ENCODE measurements at places on chromosomes 1 and 21.

- no peak for DNase-seq
Measured at GRCh38 chr1:228151180-228151925, 1.6 kb downstream of the GJC2 start.

- no peak for DNase-seq
Measured at GRCh38 chr1:116481934-116482333, 88.9 kb downstream of the CD58 start.

DNA sequence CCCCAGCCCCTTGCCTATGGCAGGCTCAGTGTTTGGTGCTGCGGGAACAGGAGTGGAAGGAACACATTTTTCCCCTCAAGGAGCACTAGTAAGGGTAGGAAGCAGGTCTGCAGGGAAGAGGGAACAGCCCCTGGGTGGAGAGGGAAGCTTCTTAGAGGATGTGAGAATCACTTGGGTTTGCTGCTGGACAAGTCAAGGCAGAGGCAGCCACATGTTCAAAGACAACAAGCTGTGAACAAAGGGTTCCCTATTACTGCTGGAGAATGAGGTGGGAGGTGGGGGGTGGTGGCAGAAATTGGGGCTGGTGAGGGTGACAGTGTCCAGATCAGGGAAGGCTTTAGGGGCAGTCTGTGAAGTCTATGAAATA lies 24.8 kb upstream of the CITED4 start:
- no peak for DNase-seq

DNA sequence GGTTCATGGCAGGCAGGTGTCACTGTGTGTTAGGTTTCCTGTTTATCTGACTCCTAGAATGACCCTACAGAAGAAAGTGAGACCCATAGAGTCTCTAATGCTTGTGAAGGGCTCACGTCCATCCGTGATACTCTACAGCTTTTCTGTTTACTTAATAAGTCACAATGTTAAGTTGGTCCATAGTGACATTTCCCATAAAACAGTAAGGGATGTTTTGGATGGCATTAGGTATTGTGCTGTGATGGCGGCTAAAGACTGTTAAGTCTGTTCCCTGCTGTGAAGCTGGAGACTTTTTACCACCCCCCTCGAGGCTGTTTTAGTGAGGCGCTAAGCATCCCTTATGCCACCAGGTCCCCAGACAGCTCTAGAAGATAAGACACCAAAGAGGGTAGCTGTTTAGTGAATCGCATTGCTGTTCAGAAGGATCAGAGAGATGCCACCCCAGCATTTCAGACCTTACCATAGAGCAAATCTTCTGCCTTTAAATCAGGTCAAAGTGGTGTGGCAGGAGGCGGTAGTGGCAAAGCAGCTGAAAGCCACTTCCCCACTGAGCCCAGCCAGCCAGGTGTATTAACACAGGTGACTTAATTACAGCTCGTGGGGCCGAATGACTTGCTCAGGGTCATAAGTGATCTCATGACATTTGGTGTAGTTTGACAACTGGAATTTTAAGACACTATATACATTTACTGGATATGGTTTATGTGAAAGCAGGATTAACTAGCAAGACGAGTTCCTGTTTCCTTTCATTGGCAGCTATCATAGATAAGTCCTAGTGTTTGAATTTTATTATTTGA lies 25.0 kb downstream of the SLC37A1 start:
- DNase-seq, result no peak

- DNase-seq, result no peak
Measured at GRCh38 chr1:245160288-245160687, 5.5 kb downstream of the KIF26B start.

- no peak for DNase-seq
Measured at GRCh38 chr1:48671578-48671977, 105.1 kb downstream of the BEND5 start.

- DNase-seq, result no peak
Measured at GRCh38 chr1:209822706-209823105, 5.1 kb upstream of the UTP25 start.

- DNase-seq, result no peak
Measured at GRCh38 chr1:44672254-44672955, 1.9 kb downstream of the TMEM53 start.

GRCh38 chr1:44620072-44620471 lies 54.2 kb downstream of the TMEM53 start:
- DNase-seq, result no peak

DNA sequence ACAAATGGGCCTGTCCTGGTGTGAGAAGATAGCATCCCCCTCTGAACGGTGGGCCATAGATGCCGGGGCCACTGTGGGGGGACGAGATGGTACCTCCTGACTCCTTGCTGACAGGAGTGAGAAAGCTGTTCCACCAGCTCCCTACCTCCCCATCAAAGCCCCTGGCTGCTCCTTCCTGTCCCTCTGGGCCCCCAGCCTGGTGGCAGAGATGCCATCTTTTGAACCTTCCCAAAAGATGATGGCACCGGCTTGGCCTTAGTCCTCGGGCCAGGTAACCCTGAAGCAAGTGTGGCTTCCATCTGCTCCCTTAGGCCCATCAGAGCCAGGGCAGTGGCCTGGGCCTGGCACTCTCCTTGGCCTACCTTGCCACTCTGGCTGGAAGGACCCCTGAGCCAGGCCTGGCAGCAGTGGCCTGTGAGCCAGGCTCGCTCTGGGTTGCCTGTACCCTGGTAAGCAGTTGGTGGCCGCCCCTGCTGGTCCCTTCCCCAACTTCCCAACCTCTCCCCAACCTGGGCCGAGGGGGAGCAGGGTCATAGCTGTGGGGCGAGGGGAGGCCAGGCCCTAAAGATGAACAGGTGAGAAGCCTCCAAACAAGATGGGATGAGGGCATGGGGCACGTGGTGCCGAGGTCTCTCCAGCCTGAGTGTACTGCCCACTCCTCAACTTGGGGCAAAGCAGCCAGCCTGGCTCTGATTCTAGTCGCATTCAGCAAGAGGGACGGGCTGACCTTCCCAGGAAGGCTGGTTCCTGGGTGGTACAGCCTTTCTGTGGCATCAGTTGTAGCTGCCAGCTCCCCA lies 34.7 kb downstream of the ZBTB17 start:
- no peak for DNase-seq

DNA sequence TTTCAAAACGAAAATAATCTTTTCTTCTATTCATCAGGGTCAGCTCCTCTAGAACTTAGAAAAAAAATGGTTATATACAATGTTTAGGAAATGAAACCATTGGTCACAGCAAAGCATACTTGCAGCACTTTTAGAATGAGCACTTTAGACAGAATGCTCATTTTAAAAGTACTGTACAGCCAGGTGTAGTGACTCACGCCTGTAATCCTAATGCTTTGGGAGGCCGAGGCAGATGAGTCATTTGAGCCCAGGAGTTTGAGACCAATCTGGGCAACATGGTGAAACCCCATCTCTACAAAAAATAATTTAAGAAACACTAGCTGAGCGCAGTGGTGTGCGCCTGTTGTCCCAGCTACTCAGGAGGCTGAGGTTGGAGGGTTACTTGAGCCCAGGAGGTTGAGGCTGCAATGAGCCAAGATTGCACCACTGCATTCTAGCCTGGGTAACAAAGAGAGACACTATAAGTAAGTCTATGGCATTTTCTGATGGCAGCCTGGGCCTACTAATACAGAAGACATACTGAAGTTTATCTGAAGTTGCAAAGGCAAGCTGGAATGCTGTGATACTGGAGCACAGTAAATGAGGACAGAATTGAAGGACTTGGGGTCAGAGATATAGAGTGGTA lies 48.9 kb upstream of the ZNF326 start:
- no peak for DNase-seq

- DNase-seq, result no peak
Measured at GRCh38 chr1:47449822-47450552, 12.1 kb downstream of the FOXD2 start.

GRCh38 chr1:200033511-200034261 lies 6.2 kb downstream of the NR5A2 start:
- no peak for DNase-seq

DNA sequence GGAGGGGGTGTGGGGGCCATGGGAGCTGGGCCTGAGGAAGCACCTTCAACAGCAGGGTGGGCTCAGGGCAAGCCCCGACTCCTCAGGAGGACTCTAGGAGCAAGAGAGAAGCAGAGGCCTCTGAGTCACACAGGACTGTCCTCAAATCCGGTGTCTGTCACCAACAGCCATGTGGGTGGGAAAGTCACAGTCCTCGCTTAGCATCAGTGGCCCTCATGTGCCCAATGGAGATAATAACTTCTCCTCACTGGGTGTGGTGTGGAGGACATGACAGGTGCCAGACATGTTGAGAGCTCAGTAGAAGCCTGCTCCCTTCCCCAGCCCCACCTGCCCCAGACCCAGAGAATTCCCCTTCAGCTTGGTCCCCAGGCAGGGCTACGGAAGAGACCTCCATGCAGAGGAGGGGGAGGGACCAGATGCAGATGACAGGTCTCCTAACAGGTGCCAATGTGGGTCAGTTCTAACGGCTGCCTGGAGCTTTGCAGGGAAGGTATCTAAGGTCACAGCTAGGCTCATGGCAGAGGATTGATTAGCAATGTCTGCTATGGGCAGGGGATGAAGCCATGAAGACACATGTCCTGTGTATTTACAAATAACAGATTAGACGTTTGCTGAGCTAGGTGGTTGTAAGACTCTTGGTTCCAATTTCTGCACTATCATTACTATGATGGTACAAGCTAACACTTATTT lies 30.2 kb downstream of the TTC39A start:
- no peak for DNase-seq

GRCh38 chr1:118247593-118247992 lies 62.6 kb upstream of the SPAG17 start:
- DNase-seq, result no peak

- DNase-seq, result no peak
Measured at GRCh38 chr1:229410692-229411433, 23.0 kb downstream of the ACTA1 start.

GRCh38 chr1:43556782-43557181 lies 26.1 kb downstream of the PTPRF start:
- DNase-seq, result no peak

GRCh38 chr1:108961198-108961597 lies 2.1 kb downstream of the CLCC1 start:
- no peak for DNase-seq

DNA sequence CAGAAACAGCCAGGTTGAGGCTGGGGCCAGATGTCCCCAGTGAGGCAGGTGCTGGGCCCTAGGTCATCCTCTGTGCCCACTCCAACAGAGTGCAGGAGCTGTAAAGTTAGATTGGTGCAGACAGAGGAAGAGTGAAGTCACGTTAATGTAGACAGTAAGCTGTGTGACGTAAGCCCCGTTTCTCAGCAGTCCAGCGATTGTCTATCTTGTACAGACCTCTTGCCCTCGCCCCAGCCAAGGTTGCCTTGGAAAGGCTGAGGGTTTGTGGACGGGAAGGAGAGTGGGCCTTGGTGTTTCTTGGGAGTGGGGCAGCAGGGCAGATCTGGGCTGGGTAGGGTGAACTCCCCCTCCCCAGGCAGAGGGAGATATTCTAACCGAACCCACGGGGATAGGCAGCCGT lies 13.5 kb downstream of the FAAH start:
- DNase-seq, result no peak

GRCh38 chr1:225343618-225344017 lies 84.2 kb downstream of the LBR start:
- DNase-seq, result no peak

DNA sequence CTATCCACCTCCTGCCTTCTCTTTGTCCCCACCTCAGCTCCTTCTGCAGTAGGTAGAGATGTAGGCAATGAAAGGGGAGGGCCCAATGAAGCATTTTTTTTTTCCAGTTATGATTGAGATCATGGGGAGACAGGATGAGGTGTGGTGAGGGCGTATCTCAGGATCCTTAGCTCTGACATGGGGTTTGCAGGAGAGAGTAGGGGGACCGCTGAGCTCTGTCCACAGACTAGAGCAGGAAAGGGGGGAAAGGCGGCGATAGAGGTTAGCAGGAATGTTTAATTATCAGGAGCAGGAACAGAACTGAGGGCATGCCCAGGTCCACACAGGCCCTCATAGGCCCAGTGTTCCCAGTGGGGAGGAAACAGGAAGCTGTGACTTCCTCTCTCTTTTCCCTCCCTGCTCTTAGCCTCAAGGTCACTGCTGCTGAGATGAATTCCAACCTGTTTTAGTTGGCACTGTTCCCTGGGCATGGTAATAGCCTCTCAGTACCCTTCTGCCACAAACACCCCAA lies 901 bp upstream of the RXFP4 start:
- DNase-seq, result no peak

DNA sequence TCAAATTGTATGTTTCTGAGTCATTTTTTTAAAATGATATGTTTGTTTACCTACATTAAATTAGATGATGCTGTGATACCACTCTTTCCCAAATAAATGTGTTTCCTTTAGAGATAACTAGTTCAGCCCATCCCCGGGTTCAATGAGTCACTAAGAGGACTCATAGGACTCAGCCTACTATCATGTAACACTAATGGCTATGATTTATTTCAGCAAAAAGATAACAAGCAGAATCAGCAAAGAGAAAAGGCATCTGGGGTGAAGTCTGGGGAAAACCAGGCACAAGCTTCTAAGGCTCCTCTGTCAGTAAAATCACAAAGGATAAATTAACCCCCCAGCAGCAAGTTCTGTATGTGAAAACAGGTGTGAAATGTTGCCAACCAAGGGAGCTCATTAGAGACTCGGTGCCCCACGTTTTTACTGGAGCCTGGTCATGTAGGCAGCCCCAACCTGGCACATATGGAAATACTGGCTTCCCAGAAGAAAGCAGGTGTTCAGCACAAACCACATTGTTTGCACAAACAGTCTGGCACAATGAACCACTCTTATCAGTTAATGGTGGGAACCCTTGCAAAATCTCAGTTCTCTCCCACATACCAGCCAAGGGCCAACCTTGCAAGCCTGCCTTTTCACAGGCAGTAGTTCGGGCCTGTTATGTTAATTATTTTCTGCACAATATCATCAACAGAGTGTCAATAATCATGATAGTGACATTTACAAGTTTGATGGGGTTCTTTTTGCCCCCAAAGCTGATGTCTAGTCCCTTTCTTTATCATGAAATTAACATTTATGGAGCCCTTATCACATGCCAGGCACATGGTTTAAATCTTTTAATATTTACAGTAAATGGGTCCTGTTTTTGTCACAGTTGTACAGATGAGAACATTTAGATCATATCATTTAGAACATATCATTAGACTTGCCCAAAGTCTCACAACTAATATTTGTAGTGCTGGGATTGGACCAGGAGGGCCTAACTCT lies 23.1 kb upstream of the CNN3 start:
- DNase-seq, result no peak

GRCh38 chr1:2290171-2290578 lies 62.1 kb downstream of the SKI start:
- DNase-seq, result no peak

DNA sequence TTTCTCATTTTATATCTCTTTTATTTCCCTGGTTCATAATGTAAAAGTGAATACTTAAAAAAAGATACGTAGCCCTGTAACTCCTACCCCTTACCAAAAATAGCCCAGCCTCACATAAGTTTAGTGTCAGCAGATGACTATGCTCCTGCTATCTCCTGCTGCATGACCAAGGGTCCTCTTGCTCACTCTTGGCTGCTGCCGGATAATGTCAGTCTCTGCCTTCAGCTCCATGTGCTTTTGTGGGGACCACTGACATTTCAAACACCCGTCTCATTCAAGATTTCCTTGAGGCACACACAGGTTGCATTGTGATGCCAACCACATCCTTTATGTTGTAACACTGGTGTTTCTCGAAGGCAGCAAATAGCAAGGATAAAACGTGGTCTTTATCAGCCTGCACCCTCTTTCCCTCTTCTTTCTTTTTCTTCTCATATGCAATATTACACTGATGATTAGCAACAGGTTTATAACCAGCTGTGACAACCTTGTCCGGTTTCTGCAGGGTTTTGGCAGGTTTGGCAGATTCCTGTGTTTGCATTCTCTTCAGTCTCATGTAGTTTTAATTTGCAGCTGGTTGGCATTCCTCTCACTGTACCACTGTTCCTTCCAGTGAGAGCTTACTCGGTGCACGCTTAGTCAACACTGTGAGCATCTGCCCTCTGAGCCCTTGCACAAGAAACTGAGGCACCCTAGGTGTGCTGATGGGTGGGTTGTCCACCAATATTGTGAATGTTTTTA lies 62.2 kb downstream of the ZNF684 start:
- no peak for DNase-seq

Data from cortex of kidney (tissue), 1 donor.